Right cardiac atrium (tissue), 5 donors: ENCODE measurements at places on chromosomes 6 and 20. TPM values are rescaled to one million over a fixed set of nuclear protein-coding genes. Genes with fewer than 3 reads are reported as not detected.

DLK2 gene
- polyA plus RNA-seq: 1.1 TPM

DNA sequence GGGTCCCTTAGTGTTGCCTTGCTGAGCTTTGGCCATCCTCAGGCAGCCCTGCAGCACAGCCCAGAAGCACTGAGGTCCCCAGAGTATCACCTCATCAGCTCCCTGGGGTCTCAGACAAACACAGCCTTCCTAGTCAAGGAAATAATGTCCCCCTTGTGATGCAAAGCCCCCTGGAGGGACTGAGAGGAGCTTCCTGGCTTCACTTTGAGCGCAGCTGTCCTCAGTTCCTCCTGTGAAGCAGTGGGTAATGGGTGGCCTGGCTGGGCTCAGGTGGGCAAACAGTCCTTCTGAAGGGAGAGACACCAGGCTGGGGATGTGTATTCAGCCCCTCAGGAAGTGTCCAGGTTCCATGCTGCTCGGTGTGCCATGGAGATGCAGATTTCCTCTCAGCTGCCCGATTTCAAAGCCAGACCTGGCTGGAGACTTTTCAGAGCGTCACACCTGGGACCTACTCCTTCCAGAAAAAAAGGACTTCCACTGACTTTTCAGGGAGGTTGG, 79.2 kb upstream of the FOXA2 start:
- no peak for DNase-seq

GRCh38 chr6:169934699-169935347, 183.4 kb downstream of the ERMARD start:
- no peak for DNase-seq

DNA sequence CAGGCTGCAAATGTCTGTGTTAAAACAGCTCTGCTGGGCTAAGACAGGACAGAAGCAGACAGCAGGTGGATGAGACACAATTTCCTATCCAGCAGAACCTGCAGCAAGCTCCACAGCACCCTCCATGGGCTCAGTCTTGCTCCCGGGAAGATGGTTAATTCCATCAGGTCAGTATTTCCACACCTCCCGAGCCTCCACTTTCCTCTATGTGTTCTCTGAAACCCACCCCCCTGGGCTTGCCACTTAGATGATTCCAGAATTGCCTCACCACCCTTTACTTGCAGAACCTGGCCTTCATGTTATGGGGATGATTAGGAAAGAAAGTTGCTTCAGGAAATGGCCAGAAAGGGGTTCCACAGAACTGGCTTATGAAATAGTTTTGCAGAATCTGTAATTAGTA, 43.8 kb downstream of the ERMARD start:
- no peak for DNase-seq

GRCh38 chr20:36919715-36920333, 31.7 kb downstream of the SAMHD1 start:
- DNase-seq: no peak

- no peak for DNase-seq
Observed at GRCh38 chr6:73631849-73632248, 21.9 kb downstream of the SLC17A5 start.

MYT1 gene
- polyA plus RNA-seq: 0.57 TPM

DNA sequence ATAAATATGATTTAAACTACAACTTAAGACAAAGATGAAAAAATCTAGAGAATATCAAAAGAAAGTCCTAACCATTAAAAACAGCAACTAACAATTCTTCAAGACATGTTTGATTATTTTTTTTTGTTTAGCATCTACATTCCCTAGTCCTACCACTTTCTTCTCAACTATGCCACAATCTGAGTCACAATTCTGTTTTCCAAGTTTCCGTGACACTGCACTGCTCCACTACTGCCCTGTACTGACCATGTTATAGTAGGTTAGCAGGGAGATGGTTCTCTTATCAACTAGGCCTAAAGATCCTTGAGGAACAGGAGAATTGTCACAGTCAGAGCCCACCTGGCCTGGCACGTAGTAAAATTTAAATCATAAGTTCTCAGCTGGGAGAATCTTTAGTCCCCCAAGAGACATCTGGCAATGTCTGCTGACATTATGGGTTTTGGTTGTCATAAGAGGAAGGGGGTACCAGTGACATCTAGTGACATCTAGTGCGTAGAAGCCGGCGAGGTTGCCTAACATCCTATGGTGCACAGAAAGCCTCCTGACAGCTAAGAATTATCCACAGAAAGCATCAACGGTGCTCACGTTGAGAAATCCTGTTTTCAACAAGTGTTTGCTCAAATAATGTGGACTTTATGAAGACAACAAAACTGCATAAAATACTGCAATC, 100.5 kb downstream of the PDE10A start:
- no peak for DNase-seq

C4B gene
- 41.2 TPM for polyA plus RNA-seq
